ENCODE measurements at places on chromosomes 2 and 18.
A peak's percentile ranks its signal among the peaks of the same experiment; 100 is the strongest.

DNA sequence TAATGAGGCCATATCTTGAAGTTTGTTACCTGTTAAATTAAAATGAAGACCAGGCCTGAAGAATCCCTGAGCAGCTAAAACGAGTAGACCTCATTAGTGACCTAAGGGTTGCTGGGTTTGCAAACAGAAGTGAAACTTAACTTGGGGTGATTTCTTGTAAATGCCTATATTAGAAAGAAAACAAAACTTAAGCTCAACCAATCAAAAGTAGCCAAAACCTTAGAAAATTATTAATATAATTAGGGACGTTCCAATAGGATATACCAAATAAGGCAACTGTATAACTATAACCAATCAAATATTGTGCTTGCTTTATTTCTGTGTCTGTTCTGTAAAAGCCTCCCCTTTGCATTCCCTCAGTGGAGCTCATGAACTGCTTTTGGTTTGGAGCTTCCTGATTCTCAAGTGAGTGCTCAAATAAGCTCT, 137.9 kb upstream of the VRK2 start:
- no peak for DNase-seq

DNA sequence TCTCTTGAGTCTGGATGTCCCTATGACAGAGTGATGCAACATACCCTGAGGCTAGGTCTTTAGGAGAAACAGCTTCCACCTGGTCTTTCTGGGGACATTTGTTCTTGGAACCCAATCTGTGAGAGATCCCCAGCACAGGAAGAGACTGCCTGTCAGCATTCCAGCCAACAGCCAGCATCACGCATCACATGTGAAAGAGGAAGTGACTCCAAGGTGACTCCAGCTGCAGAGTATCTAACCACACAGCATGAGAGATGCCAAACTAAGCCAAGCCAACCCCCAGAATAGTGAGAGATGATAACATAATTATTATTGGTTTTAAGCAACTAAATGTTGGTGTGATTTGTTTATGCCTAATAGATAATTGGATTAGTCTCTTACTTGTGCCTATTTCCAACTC, 35.7 kb downstream of the C18orf63 start:
- no peak for DNase-seq

DNA sequence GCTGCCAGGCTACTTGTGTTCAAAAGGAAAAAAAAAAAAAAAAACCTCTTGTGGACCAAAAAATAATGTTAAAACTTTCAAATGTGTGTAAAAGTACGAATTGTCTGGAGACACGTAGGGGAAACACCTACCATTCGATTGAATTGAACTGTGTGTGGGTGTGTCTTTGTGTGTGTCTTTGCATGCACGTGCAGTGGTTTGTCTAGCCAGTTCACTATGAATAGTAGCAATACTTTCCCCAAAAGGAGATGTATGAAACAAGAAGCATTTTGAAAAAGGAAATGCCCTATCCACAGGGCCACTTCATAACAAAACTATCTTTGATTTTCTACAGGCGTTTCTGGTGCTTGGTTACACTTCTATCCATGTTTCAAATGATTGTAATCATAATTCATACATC, 186.8 kb downstream of the RPRM start:
- no peak for DNase-seq

GRCh38 chr2:99631700-99632099, 141.9 kb upstream of the REV1 start:
- DNase-seq = no peak

GRCh38 chr2:148509288-148509902, 135.2 kb upstream of the EPC2 start:
- DNase-seq = peak; percentile 71

DNA sequence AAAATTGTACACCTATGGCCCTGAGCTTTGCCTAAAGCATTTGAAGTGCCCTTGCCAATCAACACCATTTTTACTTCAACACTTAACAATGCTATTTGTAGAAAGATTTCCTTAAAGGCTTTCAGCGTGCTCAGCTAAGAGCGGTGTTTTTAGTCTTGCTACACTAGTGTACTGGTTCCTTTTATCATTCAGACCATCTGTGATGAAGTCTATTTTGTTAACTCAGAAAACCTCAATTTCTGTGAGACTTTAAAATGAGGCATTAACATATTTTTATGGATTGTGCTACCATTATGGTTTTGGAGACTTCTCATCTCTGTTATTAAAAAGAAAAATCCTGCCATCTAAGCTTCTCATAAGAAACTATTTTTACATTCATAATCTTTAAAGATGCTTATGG, 46.6 kb upstream of the EHBP1 start:
- no peak for DNase-seq

GRCh38 chr2:238551091-238551490, 124.4 kb downstream of the ASB1 start:
- DNase-seq = no peak

DNA sequence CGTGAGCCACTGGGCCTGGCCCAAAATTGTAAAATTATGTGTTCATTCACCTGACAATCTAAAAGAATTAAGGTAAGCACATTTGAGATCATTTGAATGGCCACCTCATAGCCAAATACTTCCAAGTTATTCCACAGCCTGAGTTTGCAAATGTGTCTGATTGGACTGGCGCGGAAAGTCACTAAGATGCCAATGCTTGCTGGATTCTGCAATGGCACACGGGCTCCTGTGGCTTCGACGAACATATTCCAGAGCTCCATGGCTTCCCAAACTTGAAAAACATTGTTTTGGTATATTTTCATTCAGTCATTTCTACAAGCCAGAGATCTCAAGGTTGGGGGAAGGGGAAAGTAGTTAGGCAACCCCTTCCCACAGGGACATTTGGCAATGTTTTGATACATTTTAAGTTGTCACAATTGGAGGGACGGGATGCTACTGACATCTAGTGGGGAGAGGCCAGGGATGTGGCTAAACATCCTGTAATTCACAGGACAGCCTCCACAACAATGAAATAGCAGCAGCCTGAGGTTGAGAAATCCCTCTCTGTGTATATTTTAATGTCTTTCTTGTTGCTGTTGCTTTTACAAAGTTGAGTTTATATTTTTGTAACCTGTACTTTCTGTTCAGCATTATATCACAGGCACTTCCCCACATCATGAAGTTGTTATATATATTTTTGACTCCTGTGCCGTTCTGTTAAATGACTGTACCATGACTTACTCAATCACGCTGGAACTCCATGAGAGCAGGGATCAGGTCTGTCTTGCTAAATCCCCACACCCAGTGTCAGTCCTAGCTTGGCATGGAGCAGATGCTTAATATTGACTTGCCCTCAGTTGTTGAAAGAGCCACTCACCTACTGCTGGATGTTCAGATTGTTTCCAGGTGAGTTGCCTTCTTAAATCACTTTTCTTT, 56.9 kb downstream of the COL4A4 start:
- no peak for DNase-seq

DNA sequence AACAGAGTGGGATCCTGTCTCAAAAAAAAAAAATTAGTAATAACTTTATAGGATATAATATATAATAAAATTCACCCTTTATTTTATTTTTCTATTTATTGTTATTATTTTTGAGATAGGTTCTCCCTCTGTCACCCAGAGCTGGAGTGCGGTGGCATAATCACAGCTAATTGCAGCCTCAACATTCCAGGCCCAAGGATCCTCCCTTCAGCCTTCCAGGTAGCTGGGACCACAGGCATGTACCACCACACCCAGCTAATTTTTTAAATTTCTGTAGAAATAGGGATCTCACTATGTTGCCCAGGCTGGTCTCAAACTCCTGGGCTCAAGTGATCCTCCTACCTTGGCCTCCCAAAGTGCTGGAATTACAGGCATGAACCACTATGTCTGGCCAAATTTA, 958 bp downstream of the C2orf92 start:
- no peak for DNase-seq

DNA sequence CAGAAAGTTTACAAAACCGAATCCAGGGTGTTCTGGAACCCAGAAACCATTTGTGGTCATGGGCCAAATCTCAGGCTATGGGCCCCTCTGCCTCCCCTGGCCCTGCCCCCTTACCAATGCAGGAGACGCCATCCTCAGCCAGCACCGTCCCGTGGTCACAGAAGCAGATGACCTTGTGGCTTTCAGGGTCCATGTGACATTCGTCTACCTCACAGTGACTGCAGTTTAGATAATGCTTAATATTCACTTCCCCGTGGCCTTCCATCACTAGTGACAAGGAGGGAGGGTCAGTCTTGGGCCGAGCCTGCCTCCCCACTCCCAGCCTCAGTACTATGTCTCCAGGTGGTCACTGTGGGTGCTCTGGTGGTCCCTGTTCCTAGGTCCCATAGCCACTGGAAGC, 111.6 kb downstream of the CLIP4 start:
- DNase-seq = no peak

GRCh38 chr18:2448565-2449151, 122.6 kb downstream of the METTL4 start:
- no peak for DNase-seq

GRCh38 chr2:155393406-155393805, 694.9 kb downstream of the KCNJ3 start:
- DNase-seq = no peak

DNA sequence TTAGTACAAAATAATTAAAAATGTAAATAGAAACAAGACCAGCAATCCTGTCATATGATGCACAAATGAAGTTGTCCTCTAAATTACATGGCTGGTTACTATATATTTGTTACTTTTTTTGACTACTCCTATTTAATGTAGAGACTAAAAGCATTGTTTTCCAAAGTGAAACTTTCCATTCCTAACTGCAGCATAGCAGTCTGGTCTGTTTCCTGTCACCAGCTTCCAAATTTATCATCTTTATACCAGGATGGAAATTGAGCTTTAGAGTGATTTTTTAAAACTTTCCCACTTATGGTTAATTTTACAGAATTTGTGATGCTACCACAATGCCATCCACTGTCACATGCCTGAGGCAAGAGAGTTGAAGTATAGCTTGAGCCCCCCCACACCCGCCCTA, 33.5 kb upstream of the RAB27B start:
- DNase-seq = no peak

- no peak for DNase-seq
These were observed 15.1 kb downstream of the PHOSPHO2 start for GRCh38 chr2:169709331-169709730.

GRCh38 chr2:194203898-194204297, 1453.1 kb upstream of the SLC39A10 start:
- DNase-seq = no peak

- DNase-seq = no peak
These were observed 38.6 kb downstream of the FEZ2 start for GRCh38 chr2:36559221-36559942.

DNA sequence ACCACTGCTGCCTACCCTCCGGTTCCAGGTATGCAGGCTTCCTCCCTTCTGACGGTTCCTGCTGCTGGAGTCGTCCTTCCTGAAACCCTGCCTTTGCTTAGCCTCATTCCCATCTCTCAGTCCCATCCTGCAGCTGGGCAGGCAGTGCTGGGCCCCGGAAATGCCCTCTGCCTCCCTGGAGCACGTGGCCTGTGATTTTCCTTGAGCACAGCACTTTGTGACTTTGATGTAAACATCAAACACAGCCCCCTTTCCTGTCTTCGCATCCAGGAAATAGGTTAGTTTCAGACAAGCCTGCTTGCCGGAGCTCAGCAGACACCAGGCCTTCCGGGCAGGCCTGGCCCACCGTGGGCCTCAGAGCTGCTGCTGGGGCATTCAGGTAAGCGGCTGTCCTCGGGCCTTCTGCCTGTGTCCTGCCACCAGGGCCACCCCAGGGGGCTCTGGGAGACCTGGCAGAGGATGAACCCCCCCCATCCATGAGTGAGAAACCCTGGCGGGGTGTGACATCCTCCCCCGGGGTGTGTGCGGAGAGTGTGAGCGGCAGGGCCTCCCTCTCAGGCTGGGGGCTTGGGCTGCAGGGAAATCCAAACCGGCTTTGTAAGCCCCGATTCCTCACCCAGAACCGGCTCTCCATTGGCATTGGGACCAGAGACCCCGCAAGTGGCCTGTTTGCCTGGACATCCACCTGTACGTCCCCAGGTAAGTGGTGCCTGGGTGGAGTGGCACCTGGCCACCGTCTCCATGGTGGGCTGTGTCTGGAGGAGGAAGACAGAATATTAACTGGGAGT, at the start of gene ZAP70:
TSS of gene ZAP70 (plus strand) at position 281 of the 788 bp plus-strand sequence. CDS start 10,461 bp downstream, outside the sequence.
- peak; percentile 38 for DNase-seq

- DNase-seq = no peak
These were observed 31.4 kb upstream of the ZNG1B start for GRCh38 chr2:113406114-113406513.

GRCh38 chr2:10159581-10160131, 37.1 kb downstream of the RRM2 start:
- no peak for DNase-seq

DNA sequence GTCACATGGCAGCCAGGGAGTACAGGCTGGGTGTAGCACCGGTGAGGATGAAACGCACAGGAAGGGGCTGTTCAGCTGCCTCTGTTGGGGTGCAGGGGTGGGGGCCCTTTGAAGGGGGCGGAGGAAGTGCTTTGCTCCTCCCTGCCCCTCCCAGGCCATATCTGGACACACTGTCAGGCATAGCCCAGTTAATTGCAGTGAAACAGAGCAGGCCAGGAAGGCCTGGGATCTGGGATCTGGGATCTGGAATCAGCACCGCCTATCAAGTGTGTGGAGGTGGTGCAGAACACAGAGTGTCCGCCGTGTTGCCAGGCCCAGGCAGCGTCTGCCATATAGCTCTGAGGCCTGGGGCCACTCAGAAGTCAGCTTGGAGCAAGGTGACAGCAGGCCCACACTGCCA, 119.3 kb upstream of the MSH2 start:
- no peak for DNase-seq

GRCh38 chr2:42792087-42792582, 248 bp downstream of the HAAO start:
- DNase-seq = no peak

DNA sequence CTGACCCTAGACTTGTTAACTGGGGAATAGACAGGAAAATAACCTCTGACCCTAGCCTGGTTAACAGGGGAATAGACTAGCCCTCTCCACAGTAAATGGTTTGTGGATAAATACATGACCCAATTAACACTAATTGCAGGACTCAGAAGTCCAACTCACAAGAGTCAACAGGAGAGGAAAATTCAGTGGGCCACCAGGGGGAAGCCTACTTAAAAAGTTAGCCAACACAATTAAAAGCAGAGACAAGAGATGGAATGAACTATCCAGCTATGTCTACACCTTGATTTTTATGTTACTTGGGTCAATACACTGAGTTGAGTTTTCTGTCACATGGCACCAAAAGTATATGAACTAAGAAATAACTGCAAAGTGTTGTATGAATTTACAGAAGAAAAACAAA, 158.8 kb upstream of the SLC39A10 start:
- DNase-seq = peak; percentile 11

DNA sequence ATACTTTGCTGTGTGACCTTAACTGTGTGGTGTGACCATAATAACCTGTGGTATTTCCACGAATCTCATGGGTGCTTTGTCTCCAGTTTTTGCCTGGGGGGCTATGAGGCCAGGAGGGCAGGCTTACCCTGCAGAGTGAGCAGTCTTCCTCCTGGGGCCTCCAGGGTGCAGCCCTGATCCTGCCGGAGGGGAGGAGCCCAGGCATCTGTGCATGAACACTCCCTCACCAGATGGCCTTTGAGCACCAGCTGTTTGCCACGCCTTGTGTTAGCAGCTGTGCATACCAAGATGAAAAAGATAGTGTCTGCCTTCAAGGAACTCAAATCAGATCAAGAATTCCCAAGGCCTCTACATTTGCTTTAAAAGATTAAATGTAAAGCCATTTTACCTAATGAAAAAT, 75.0 kb upstream of the RBM44 start:
- DNase-seq = no peak

- DNase-seq = no peak
These were observed 974.2 kb downstream of the ERBB4 start for GRCh38 chr2:211564441-211564840.

Data from stimulated activated effector memory CD8-positive, alpha-beta T cell treated with anti-CD3 and anti-CD28 coated beads, Interleukin-12 subunit alpha, Interleukin-12 subunit beta, amount 100 ng/mL, for 72 hours (primary cell).